ENCODE measurements at places on chromosomes 12 and 14.

DNA sequence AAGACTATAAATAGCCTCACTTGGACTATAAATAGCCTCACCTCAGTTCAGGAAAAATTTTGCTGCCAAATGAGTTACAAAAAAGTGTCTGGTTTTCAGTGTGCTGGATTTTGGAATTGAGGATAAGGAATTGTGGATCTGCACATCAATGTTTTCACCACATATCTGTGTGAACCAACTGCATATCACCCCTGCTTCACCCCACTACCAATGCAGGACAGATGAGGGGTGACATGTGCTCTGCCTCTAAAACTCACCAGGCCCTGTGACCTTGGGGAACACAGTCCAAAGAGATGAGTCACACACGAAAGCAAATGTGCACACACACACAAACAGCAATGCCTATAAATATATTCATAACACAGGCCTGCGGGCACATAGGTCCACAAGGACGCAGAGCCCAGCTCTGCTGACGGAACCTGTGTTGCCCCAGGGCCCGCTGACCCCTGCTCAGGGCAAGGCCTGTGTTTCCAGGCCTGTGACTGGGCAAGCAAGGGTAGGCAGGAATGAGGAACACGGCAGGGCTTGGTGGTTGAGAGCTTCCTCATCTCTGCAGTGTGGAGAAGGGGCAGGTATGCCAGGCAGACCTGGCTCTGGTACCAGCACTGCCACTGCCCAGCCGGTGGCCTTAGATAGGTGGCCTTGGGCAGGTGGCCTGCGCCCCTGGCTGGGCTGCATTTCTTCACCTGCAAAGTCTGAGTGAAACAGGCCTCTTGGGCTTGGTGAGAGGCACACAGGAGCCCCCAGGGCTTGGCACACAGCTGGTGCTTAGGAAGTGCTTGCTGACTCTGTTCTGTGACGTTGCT is 82.4 kb downstream of the ARL6IP4 start:
- DNase-seq = peak; percentile 76

DNA sequence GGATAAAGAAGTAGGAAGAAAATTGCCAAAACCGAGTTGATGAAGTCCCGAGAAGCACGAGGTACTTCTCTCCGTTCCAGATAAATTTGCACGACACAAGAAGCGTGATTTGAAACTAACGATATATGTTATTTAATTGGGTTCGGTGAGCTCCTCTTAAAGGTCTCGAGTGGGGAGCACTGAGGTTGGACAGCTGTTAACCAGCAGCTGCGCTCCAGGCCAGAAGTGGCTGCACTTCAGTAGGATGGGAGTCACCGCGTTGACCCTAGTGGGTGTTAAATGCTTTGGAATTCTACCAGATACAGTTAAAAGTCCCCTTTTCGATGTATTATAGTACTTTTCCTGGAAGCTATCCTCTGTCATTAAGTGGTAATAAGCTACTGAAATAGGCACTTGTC is 953 bp upstream of the DCAF5 start:
- DNase-seq = peak; percentile 62

DNA sequence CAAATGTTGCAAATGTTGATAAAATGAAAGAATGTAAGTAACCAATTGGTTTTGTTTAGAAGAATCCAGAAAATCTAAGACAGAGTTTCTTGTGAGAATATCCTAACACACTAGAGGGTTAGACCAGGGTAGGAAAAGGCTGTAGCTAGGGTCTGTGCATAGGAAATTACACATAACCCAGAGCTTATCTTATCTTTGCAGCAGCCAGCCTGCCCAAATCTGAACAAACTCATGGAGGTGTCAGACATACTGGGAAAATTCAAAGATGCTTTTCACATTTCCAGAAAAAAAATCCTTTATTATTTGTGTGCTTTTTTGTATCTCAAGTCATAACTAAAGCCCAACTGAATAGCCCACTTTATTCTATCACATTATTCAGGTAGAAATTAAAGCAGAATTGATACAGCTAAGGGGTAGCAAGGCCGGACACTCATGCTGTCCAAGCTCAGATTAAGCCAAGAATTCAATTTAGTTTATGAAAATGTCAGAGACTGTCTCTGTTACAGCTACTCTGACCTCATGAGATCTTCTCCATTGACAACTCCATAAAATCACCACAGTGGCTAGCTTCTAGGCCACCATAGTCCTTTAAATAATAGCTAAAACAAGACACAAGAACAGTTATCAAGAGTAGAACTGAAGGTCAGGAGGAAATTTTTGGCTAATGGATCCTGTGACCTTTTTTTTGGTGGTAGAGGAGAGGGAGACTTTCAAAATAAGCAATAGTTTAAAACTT is 169.6 kb upstream of the RASSF8 start:
- DNase-seq = peak; percentile 15

GRCh38 chr12:79098530-79098929 is 234.0 kb downstream of the SYT1 start:
- peak; percentile 4 for DNase-seq

GRCh38 chr14:51020024-51020710 is 74.7 kb downstream of the TRIM9 start:
- no peak for DNase-seq

DNA sequence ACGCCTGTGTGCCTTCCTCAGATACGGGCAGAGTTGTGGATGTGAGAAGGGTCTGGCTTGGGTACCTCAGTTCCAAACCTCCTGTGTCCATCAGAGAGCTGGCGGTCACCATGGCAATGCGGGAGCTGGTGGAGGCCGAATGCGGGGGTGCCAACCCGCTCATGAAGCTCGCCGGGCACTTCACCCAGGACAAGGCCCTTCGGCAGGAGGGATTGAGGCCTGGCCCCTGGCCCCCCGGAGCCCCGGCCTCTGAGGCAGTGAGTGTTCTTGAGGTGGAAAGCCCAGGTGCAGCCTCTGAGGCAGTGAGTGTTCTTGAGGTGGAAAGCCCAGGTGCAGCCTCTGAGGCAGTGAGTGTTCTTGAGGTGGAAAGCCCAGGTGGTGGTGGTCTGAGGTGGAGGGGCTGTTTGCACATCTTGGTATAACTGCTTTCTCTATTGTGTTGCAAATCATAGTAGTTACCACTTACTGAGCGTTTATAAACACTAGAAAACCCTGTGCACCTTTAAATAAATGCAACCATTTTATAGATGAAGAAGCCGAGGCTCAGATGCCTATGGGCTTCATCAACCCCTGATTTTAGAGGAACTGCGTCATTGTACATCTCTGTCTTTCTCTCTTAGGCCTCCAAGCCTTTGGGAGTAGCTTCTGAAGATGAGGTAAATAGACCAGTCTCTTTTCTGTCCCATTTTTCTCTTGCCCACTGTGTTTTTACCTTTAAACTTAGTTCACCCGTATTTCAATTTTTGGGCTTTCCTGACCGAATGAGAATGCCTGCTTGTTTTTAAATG is 976 bp downstream of the PEX5 start:
- peak; percentile 60 for DNase-seq

DNA sequence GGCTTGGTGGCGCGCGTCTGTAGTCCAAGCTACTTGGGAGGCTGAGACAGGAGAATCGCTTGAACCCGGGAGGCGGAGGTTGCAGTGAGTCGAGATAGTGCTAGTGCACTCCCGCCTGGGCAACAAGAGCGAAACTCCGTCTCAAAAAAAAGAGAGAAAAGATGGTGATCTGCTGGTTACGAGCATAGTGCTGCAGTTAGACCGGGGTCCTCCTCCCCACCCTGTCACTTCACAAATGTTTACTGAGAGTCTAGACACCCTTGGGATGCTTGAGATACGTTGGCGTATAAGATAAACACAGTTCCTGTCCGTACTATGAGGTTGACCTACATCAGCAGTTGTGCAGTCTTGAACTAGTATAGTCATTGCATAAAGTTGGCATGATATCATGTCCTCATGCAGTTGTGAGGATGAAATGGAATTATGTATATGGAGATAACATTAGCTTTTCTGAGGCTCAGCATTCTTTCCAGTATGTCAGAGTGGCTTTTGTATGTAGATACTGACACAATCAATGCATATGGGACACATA is 787 bp downstream of the ACAD10 start:
- peak; percentile 37 for DNase-seq
